ENCODE measurements at places on chromosomes 12 and 14. TPM values are rescaled to one million over a fixed set of nuclear protein-coding genes. Genes with fewer than 3 reads are reported as not detected.
A peak's percentile ranks its signal among the peaks of the same experiment; 100 is the strongest.

GRCh38 chr12:114404083-114404925 is 1.6 kb downstream of the TBX5 start:
- no peak for DNase-seq

DNA sequence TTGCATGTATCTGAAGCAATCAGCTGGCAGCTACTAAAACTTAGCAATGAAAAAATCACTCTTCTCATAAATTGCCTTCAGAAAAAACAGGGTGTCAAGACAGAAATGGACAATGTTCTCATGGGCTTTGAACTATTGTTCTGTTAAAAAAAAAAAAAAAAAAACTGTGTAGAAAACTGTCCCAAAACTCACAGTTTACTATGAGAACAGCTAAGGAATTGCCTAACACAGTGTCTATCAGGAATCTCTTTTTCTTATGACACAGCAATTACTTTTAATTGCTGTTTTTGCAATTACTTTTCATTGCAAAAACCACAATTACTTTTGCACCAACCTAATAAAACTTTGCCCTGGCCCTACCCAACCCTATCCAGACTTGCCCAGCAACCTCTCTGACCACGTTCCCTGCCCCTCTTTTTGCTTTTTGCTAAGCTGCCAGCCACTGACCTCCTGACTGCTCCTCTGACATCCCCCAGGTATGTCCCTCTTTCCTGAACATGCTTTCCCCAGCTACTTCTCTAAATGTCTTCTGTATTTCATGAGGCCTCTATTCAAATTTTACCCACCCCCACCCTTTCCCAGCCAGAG is 68.0 kb upstream of the SLCO1C1 start:
- DNase-seq = no peak

- no peak for DNase-seq
These were observed 450 bp downstream of the BLTP3B start for GRCh38 chr12:100141998-100142850.

DNA sequence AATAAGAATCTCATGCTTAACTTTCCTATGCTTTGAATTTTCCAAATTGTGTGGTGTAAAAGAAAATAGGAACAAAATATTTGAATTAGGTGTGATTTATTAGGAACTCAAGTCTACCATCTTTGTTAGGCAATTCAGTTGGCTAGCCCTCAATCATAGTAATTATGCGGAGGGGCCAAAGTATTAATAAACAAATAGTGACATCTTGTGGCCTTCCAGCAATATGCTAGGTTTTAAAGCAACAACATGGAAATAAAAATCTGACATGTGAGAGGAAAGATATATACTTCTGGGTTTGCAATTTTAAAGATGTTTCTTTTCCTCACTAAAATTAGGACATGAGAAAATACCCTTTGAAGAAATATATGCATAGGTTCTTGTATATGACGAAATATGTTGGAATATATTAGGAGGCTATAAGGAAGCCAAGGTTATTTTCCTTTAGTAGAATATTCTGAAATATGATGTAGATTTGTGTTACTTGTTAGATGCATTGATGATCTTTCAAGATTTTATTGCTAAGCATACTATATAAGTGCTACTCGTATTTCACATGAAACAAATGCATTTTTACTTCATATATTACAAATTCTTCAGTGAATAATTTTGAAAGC is 200.4 kb downstream of the PTPRO start:
- DNase-seq = peak; percentile 39

GRCh38 chr14:56338674-56339073 is 220.5 kb downstream of the PELI2 start:
- DNase-seq = no peak

DNA sequence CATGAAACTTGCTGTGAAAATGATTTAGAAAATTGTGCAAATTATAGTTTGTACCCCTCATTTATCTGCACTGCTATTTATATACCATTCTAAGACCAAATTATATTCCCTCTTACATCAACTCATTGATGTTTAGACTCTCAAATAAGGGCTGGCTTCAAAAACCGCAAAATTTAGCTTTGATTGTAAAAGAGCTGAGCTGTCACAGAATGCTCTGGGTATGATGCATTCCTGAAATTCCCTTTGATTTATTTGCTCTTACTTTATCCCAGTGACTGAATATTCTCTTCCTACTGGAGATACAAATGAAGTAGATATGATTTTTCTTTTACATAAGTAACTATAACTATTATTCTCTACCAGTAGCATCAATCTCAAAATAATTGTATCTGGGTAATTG is 78.0 kb upstream of the TMTC2 start:
- peak; percentile 25 for DNase-seq

GRCh38 chr12:19434538-19434937 is 4.8 kb upstream of the AEBP2 start:
- no peak for DNase-seq

DNA sequence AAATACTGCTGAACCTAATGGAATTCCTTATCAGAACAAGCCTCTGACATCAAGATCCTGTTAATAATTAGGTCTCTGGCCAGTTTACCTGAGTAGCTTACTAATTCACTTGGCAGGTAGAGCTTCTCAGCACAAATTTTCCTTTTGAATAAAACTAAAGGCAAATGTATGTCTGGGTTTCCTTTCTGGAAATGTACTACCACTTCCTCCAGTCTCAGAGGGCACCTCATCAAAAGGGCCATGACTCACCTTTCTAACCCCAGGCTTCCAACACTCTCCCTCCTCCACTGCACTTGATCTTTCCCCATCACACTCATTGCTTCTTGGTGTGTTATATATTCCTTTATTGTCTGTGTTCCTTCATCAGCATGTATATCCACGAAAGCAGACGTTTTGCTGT is 90.5 kb downstream of the SLC2A13 start:
- peak; percentile 35 for DNase-seq

GRCh38 chr12:132710043-132710404 is 618 bp upstream of the PGAM5 start:
- DNase-seq = no peak

GRCh38 chr12:49487605-49488004 is 51.2 kb upstream of the KCNH3 start:
- no peak for DNase-seq

DNA sequence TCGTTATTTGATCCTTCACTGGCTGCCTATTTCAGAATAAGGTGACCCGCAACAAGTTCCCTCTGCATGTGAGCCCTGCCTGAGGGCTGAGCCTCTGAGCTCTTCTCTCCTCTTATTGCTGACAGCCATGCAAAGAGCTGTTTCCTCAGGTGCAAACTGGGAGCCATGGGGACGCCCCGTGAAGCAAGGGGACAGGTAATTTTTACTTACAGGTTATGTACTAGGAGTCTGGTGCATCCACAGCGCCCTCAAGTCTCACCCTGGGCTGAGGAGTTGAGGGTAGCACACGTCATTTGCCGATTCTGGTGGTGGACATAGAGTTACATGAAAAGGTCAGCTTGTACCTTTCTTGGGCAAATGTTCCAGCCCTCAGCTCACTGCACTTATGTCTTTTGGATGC is 26.1 kb upstream of the SERPINA6 start:
- DNase-seq = no peak

DNA sequence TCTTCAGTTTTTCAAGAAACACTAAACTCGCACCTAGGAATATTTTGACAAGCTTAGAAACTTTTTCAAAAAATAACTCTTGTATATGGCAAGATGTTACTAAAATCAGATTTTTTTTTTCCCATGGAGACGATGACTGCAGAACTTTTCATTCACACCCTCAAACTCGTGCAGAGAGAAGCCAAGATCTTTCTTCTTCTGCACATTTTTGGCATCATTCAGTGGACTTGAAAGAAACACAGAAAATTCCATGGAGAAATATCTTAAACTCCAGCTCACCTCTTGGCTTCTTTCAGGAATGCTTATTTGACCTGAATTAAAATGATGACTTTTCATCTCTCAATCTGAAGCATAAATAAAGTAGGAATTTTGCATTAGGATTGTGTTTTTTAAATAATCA is 919.4 kb downstream of the NRXN3 start:
- no peak for DNase-seq

- no peak for DNase-seq
These were observed 37.4 kb downstream of the SUSD6 start for GRCh38 chr14:69648480-69649451.

GRCh38 chr14:78007160-78007559 is 163.0 kb upstream of the NRXN3 start:
- peak; percentile 71 for DNase-seq

GRCh38 chr12:15883536-15883935 is 1.3 kb downstream of the STRAP start:
- peak; percentile 24 for DNase-seq

DNA sequence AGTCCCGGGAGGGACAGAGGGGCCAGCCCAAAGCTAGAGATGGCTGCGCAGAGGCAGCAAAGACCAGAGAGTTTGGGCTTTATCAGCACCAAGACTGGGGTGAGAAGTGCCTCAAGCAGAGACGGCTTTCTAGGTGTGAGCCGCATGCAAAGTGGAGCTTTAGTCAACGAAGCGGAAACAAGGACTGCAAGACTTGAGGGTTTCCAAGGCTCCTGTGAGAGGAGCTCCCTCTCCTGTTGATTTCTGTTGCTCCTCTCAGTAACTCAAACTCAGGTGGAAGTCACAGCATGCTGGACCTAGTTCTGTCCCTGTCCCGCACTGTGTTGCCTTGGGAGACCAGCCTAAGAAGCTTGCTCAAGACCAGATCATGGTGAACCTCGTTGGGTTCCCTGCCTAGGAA is 327.8 kb downstream of the MED13L start:
- no peak for DNase-seq

GRCh38 chr12:84329938-84330337 is 582.7 kb downstream of the SLC6A15 start:
- no peak for DNase-seq

DNA sequence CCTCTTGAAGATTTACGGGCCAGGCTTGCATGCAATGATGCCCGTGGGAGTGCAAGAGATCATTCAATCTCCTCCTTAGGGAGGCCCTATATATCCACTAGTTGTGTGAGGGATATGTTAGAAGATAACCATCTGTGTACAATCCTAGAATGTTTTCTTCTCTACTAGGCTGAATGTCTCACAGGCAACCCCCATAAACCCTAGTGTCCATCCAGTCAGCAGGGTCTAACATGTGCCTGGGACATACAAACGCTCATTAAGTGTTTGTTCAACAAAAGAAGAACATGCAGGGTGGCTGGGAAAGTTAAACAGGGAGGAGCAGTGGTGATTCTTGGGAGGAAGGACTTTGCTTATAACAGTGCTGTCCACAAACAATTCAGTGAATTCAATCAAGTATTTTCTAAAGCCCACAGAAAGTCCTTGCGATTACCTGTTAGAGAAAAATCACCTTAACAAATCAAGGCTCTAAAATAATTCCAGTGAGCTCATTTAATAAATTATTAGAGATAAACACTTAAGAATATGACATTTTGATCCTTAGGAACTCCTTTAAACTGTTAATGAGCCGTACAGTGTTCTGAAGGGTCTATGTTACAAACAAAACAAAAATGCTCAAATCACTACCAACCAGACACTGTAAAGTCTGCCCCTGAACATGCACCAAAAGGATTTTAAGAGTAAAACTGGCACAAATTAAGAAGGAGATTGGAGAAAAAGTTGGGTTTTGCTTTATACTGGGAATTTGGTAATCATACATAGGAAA is 96.6 kb upstream of the FERMT2 start:
- DNase-seq = no peak

DNA sequence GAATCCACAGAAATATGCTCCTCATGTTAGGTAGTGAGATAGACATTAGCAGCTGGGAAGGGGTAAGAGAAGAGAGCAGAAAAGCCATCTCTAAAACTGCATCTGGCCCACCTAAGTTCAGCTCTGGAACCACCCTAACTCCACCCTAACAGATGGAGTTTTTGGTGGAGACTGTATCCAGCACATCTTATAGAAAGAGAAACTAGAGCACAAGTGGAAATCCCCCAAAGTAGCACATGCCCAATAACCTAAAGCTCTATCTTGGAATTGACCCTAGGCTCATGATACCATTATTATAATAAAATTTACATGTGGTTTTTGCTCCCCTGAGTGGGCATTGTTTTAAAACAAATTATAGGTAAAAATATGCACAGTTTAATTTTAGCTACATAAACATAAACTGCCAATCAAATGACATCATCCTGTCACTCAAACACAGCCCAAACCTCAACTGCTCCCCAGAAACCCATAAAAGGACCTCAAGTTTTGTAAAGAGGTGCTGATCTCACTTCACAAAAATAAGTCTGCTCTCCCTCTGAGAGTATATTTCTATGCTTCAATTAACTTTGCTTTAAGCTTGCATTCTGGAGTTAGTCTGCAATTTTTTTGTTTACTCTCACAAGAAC is 206.4 kb downstream of the PIK3C2G start:
- peak; percentile 8 for DNase-seq

GRCh38 chr14:66507181-66507721 is 696 bp upstream of the GPHN start:
- no peak for DNase-seq

- peak; percentile 95 for DNase-seq
These were observed 33.9 kb downstream of the TMEM19 start for GRCh38 chr12:71719647-71720370.

GRCh38 chr14:75315144-75315543 is 36.5 kb downstream of the FOS start:
- peak; percentile 5 for DNase-seq

DNA sequence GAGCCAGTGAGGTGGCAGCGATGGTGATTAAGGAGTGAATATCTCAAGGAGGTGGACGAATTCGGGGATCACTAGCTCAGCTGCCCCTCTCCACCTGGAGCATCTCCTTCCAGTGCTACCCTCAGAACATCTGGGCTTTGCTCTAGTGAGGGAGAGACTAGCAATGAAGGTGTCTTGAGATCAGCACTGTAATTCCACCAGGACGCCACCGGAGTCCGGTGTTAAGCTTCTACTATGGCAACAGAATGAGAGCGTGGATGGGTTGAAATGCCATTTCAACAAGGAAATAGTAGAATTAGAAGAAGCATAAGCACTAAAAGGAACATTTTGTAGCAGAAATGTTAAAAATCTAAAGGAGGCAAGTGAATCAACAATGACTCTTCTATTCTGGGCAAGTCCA is 61.1 kb downstream of the NTF3 start:
- no peak for DNase-seq

DNA sequence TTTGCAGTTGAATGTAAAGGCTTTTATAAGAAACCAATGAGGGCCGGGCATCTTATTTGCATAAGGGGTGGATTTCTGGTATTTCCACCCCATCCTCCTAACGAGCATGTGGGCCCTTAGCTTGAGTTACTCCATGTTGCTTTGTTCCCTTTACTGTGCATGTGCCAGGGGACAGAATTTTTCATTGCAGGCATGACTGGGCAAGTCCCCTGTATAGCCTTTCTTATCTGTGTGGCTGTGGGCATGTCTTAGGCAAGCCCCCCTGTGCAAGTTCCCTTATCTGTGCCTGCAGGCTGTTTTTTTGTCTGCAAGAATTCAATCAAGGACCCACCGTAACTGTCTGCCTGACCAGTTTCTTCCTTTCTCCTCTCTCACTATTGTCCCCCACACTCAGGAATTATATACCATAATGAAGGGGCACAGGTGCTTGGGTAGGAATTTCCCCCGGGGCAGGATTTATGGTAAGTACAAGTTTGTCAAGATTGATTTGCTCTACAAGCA is 152.2 kb upstream of the CNOT2 start:
- DNase-seq = no peak

The PIP4P1 gene
- polyA plus RNA-seq = 27.0 TPM

The RNASE3 gene
- polyA plus RNA-seq = not detected

The SERPINA12 gene
- polyA plus RNA-seq = not detected

The TTC9 gene
- 5.2 TPM for polyA plus RNA-seq

The GALNT8 gene
- polyA plus RNA-seq = not detected

The FBLN5 gene
- polyA plus RNA-seq = 0.27 TPM

The ALG10 gene
- 9.3 TPM for polyA plus RNA-seq

The HCAR2 gene
- polyA plus RNA-seq = 0.19 TPM

The NRIP2 gene
- polyA plus RNA-seq = not detected

The SCN8A gene
- polyA plus RNA-seq = 0.50 TPM
